ENCODE measurements at places on chromosomes 13 and 19.
A peak's percentile ranks its signal among the peaks of the same experiment; 100 is the strongest.

DNA sequence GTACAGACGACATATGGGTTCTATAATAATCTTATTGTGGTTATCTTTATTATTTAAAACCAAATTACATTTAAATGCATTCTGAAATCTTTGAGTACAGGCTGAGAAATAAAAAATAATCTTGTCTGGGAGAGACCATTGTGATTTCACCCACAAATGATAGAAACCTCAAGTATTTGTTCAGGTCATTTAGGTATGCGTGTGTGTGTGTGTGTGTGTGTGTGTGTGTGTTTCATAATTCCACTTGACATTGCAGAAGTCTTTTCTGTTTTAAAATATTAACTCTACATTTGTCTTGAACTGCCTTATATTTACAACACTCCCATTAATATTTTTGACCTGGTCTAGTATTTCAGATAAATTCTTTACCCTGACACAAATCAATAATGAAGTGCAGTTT, 126.9 kb downstream of the SPRY2 start:
- no peak for DNase-seq

GRCh38 chr13:44431150-44431549, 57.5 kb downstream of the SERP2 start:
- no peak for DNase-seq

DNA sequence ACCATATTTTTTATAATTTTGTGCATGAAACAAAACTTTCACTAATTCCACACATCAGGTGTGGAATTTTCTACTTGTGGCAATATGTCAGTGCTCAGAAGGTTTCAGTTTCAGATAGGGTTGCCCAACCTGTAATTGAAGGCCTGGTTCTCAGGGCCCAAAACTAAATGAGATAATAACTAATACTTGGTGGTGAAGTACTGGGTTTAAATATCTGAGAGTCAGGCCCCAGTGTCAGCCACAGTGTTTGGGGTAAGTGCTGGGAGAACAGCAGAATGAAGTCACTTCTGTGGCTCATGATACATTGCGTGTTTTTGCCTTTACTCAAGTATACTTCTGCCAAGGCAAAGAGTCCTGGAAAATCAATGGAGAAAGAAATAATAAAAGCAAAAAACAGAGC, 5.6 kb downstream of the SAFB start:
- no peak for DNase-seq

DNA sequence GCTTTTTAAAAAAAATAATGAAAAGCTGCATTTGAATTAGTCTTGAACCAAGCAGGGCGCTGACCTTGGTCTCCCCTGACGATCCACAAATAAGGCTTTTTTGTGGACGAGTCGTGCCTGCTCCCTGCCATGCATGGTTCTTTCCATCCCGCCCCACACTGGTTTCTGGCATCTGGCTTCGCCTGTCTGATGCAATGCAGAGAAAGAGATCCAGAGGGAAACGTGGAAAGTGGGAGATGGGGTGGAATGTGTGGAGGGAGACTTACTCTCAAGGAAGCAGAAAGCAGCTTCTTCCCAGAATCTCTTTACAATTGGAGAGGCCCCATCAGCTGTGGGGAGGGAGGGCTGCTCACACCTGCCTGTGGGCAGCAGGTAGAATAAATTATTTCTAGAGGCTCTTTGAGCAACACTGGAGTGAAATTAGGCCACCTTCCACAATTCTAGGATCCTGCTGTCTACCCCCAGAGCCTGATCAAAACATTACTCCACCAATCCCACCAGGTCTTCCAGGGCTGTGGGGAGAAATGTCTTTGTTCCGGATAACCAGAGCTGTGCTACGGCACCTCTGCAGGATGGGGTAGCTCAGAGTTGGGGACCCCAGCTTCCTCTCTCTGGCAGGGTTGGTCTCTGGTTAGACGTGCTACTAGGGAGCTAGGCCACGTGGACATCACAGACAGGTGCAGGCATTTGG, 183.5 kb downstream of the UQCRFS1 start:
- no peak for DNase-seq

DNA sequence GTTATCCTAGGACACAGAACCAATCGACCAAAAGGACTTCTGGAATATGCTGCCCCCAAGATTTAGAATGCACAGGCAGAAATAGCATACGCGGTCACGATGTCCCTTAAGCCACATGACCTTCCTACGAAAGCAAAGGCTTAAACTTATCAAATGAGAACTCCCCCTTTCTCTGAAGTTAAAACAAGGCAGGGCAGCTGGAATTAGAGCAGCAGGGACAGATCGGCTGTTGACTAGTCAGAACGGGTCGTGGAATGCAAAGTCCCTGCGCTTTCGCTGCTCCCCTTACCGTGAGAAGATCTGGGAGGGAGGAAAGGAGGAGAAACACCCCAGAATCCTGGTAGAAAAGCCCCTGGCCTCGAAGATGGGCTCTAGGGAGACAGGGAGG, 799 bp upstream of the USPL1 start:
- peak; percentile 47 for DNase-seq

- peak; percentile 81 for DNase-seq
Observed at GRCh38 chr19:10000171-10000826, 10.0 kb downstream of the COL5A3 start.

DNA sequence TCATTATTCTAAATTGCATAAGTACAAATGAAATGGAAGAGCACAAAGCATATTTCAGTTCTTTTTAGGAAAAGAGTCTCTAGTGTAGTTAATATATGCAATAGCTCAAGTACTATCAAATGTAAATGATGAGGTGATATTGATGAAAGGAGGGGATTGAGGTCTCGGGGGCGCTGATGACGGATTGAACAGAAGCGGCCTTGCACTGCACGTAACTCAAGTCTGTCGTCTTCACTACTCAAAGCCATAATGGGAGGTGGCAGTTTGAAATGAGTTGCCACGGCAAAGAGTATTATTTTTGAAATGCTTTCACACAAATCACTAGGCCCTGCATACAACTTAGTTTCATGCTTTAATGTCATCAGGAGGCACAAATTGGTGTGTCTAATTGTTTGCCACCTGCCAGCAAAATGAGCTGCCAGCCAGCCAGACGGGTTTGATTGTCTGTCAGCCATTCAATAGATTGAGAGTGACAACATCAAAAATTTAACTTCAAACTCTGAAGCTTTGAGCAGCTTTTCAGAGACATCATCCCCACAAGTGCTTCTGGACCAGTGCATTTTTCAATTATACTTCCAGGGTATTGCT, 256.6 kb downstream of the NBEA start:
- DNase-seq: no peak

DNA sequence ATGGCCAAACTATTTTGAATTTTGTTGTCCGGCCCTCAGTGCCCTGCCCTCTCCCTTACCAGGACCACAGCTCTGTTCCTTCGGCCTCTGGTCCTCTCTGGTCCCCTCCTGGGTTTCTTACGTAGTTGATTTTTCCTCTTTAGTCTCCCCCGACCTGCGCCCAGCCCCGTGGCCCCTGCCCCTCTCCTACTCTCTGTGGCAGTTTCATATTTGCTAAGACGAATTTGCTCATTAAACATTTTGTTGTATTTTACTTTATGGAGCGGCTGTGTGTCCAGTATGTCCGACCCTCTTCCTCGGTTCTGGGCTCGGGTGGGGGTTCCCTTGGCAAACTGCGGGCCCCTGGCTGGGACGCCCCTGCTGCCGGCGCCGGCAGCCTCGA, 576 bp upstream of the EPN1 start:
- no peak for DNase-seq

GRCh38 chr13:74389056-74389455, 254.9 kb upstream of the KLF12 start:
- no peak for DNase-seq

DNA sequence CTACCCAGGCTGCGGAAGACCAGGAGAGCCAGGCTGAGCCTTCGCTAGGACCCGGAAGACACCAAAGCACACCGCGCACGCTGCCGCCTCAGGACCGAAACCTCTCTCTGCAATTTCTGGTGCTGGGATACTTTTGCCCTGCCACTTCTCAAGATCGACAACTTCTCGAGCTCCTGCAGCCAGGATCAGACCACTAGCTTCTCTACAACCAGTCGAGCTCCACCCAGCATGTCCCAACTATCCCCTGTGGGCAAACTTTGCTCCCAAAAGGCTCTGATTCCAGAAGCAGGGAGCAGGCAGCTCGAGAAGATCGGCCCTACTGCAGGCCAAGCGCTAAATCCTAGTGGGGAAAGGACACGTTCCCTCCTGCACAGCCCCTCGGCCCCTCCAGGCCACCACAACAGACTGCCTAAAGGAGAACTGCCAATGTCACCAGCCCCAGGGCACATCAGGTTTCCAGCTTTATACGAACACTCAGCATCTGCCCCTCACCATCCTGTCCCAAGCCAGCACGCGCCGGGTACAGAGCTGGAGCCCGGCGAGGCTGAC, 979 bp downstream of the AKAP8 start:
- DNase-seq: peak; percentile 37

- DNase-seq: no peak
Observed at GRCh38 chr13:30997697-30998096, 65.2 kb downstream of the TEX26 start.

DNA sequence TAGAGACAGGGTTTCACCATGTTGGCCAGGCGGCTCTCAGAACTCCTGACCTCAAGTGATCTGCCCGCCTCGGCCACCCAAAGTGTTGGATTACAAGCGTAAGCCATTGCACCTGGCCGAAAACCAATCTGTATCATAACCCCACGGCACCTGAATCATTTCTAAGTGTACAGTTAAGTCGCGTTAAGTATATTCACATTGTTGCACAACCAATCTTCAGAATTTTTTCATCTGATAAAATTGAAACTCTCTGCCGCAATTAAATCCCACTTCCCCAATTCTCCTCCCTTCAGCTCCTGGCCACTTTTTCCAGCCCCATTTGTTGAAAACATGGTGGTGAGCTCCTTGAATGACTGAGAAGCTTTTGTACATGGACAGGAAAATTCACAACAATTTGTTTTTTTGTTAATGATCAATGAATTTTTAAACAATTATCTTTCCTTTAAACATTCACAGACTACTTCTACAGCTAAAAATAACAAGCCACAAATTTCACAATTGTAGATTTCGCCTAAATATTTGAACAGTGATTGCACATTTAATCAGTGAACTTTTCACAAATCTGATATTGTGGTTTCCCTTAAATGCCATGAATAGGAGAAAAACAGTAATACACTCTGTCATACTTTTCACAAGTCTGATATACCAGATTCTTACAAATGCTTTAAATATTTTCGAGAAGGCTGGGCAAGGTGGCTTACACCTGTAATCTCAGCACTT, 13.8 kb downstream of the FGF21 start:
- DNase-seq: no peak

- DNase-seq: no peak
Observed at GRCh38 chr19:35294328-35294727, 2.4 kb downstream of the MAG start.

DNA sequence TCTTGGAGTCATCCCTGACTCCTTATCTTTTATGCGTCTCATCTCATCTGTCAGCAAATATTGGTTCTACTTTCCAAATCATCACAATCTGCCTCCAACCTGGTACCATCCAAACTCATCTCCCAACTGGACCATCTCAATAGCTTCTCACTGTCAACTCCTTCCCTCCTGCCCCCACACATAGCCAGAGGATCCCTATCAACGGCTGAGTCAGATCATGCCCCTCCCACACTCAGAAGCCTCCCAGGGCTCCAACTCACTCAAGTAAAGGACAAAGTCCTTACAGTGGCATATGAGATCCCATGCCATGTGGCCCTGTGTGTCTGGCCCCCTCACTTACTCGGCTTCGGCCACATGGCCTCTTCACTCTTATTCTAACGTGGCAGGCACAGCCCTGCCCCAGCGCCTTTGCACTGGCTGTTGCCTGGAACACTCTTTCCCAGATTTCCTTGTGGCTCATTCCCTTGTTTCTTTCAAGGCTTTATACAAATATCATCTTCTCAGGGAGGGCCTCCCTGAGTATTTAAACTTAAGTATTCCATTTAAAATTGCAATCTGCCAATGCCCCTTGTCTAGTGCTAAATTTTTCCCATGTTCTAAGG, 4.3 kb downstream of the SPRED3 start:
- DNase-seq: no peak

DNA sequence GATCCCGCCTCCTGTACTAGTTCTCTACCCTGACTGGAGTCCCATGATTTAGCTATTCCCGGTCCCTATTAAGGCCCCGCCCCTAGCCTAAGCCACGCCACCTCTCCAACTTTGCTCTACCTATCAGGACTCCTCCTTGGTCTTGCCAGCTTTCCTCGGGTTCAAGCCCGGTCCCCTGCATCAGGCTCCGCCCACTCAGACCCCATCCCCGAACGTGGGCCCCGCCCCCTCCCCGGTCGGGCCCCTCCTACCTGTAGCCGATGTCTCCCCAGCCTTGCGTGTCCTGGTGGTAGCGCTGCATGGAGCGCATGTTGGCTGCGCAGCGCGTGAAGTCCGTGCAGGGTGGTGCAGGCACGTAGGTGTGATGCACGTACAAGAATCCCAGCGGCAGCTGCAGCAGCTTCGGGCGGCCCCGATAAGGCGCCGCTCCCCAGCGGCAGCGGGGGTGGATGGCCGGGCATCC, 7.3 kb upstream of the RASAL3 start:
- DNase-seq: no peak

DNA sequence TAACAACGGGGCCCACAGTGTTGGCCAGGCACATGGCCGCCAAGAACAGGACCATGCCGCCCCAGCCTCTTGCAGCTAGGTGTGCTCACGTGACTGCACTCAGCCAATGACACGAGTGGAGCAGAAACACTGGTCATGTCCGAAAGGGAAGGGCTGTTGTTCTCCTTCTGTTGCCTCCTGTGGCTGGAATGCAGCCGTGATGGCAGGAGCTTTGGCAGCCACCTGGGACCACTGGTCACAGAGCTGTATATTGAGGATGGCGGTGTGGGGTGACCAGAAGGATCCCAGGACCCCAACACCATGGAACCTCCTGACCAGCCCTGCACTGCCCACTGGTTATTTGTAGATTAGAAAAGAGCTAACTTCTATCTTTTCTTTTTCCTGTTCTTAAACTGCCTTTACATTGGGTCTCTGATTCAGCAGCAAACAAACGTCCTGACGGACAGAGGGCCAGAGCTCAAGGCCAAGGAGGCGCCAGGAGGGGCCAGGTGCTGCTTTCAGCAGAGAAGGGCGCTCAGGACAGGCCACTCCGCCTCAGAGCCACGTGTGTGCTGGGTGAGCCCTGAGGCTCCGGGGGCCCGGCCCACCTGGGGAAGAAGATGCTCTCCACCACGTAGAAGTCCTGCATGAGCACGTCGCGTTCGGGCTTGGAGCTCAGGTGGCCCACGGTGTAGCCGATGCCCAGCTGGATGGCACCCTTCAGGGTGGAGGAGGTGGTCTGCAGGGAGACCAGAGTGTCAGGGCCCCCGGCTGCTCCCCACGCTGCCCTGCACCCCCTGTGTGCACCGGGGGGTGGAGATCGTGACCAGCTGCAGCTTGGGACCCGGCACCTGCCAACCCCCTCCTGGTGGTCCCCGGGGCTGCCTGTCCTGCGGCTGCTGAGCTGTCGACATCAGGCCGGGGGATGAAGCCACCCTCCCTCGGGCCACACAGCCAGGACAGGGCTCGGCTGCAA, 35.0 kb upstream of the CACTIN start:
- DNase-seq: no peak

DNA sequence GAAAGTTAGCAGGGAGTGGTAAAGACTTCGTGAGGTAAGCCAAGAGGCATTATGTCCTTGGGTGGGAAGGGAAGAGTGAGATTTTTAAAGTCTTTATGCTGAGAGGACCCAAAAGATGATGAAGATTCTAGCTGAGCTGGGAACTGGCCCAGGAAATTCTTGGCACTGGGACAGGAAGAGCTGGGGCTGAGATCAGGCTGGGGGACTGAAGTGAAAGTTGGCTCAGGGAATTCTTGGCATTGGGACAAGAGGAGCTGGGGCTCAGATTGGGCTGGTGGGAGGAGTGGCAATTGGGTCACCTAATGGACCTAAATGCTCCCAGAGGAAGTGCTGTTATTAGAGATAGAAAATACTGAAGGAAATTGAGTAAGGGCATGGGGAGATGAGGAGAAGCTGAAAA, 8.8 kb downstream of the SCEL start:
- no peak for DNase-seq
